ENCODE measurements at places on chromosomes 6 and 20.
A peak's percentile ranks its signal among the peaks of the same experiment; 100 is the strongest.

- DNase-seq: no peak
Measured at GRCh38 chr6:112305795-112306564, 41.1 kb upstream of the RFPL4B start.

GRCh38 chr20:41512624-41513023 is 105.6 kb downstream of the CHD6 start:
- DNase-seq: no peak

GRCh38 chr6:142902636-142903053 is 42.3 kb downstream of the HIVEP2 start:
- DNase-seq: peak; percentile 96

DNA sequence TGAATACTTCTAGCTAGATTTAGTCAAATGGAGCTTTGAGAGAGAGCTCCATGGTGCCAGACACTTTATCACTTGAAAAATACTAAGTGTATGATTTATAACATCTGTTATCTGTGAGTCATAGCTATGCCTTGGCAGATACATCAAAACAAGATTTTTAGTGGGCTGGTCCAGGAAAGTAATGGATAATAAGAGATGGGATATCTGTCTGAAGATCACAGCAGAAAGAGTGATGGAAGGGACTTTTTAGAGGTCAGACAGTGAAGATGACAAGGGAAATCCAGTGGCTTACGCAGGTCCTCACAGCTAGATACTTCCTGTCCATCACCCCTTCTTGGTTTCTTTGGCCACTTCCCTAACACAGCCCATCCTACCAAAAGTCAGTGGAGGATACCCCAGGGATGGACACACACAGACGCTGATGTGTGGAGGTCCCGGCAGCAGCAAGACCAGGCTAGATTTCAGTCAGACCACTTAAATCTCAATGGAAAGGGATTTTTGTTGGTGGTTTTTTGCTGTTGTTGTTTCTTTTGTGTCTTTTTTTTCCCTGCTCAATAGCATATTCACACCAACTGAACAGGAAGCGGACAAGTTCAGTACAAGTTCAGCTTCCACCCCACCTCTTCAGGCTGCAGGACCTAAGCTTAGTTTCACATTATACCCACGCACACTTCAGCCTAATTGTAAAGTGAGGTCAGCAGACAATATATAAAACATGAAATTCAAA is 209.3 kb downstream of the ALDH8A1 start:
- DNase-seq: no peak

DNA sequence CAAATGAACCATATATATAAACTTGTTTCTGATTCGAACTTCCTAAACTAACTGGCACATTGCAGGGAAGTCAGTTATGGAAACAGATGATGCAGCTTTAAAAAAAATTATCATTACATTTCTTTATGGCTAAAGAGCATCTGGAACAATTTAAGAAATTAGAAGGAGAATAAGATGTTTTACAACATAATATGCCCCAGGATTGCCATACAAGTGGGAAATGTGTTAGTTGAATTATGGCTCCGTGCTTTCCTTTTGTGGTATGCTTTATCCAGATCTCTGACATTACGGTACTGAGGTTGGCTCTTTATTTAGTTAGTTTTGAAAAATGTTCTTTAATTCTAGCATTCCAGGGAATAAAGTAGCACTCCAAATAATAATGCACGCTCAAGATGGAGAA is 343.0 kb upstream of the ZFP64 start:
- DNase-seq: no peak

- DNase-seq: no peak
Measured at GRCh38 chr6:74705451-74705850, 500.4 kb downstream of the COL12A1 start.

GRCh38 chr6:95280686-95281273 is 296.6 kb upstream of the MANEA start:
- DNase-seq: no peak

GRCh38 chr6:71457929-71458328 is 169.3 kb downstream of the OGFRL1 start:
- no peak for DNase-seq

- no peak for DNase-seq
Measured at GRCh38 chr6:33910594-33910993, 106.8 kb upstream of the MLN start.

DNA sequence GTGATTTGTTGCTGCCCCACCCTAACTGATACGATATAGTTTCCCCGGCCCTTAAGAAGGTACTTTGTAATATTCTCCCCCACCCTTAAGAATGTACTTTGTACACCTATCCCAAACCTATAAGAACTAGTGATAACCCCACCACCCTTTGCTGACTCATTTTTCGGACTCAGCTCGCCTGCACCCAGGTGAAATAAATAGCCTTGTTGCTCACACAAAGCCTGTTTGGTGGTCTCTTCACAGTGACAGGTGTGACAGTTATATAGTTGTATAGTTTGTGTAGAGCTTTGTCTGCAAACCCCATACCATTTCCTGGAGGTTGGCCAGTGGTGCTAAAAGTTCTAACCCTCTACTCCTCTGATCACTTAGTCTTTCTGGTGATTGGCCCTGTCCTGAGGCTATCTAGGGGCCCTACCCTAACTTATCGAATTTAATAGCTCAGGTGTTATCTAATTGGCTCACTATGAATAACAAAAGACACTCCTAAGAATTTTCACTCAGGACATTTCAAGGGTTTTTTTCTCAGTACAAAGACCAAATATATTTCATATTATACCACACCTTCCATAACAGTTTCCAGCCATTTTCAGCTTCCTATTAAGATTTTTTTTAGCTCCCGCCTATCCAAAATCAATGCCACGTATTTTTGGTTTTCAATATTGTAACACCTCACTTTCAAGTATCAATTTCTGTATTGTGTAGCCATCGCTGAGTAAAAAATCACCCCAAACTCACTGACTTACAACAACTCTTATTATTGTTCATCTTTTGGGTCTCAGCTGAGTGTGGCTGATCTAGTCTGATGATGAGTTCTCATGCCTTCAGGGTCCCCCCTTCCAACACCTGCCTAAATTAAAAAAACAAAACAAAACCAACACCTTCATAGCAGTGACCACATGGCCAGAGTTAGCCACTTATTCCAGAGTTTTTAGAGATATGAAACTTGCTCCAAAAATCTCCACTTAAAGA is 9.8 kb upstream of the BTN1A1 start:
- DNase-seq: no peak

- peak; percentile 4 for DNase-seq
Measured at GRCh38 chr6:138817799-138818198, 21.9 kb downstream of the ECT2L start.

DNA sequence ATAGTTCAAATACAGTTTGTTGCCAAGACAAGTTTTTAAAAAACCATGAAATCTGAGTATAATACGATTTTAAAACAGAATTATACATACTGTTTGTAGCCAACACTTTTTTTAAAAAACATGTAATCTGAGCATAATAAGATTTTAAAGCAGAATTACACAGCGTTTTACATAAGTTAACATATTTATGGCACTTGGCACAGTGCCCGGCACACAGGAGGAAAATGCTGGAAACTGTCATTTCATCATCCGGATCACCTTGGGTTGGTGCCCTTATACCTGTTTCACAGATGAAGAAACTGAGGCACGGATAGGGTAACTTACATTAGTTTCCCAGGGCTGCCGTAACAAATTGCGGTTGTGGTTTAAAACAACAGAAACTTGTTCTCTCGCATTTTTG is 193.0 kb downstream of the BMP7 start:
- no peak for DNase-seq

DNA sequence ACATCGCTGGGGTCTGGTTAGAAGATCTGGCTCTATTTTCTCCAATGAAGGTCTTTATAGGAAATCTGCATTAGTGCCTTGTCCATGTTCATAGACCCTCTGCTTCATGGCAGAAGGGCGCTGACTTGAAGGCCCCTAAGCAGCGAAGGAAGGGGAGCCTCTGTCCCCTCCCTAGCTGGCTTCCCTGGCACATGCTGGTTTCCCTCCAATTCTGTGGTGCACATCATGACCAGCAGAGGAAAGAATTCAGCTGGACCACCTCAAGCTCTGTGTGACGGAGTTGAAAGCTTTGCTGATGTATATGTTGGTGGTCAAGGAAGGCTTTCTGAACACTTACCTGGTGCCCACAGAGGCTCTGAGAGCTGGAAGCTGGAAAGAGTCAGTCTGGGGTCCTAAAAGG is 129.7 kb upstream of the MYLIP start:
- no peak for DNase-seq

DNA sequence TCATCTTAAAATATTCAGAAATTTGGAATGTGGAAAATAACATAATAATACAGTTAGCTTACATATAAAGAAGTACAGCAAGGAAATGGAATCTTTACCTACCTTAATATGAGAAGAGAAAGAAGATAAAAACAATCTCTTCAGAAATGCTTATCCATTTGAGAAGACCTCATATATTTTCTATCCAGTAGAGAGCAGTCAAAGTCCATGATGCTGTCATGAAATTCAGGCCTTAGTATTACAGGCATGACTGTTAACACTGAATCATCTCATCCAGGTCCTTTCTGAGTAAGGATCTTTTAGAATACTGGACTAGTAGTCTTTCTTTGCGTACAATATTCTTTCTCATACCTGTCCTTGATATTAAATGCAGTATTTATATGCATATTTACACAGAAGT is 713.4 kb downstream of the CD109 start:
- peak; percentile 53 for DNase-seq

GRCh38 chr6:167146135-167146534 is 11.6 kb downstream of the GPR31 start:
- DNase-seq: no peak

- no peak for DNase-seq
Measured at GRCh38 chr6:31652925-31653724, 664 bp upstream of the BAG6 start.

GRCh38 chr6:118697554-118697953 is 46.2 kb upstream of the CEP85L start:
- no peak for DNase-seq

DNA sequence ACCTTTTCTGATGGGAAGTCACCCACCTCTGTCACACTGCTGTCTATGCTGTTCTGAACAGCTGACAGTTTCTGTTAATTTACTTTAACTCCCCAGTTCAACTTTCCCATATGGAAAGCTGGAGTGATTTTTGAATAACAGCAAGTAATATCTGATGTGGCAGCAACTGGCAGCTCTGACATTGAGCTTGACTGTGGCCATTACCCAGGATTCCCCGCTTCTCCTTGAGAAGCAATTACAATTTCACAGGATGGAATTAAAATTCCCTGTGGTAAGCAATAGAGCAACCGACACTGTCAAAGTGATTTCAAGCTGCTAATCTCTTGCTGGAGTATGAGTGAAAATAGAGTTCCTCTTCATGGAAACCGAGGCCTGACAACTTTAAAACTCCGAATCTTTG is 348.1 kb upstream of the SOX4 start:
- no peak for DNase-seq

DNA sequence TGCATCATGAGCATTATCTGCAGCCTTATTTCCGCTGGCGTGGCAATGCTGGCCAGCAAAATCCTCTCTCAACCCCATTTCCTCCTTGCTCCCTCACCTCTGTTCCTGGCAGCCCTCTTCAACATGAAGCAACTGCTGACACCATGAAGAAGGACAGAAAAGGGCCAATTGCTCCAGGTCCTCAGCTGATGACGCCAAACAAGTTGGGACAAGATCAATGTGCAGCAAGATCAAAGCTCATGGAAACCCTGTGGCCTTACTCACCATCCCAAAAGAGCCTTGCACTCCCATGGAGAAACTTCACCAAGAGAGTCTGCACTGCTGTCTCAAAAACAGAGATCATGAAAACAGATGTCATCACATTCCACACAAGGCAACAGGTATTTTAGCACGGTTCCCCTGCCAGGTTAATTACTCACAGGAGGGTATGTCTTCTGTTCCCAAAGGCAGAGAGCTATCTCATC is 7.4 kb downstream of the GFOD1 start:
- no peak for DNase-seq

- DNase-seq: no peak
Measured at GRCh38 chr20:47544240-47544639, 42.6 kb downstream of the NCOA3 start.

- DNase-seq: no peak
Measured at GRCh38 chr20:43680981-43681380, 14.1 kb downstream of the MYBL2 start.

DNA sequence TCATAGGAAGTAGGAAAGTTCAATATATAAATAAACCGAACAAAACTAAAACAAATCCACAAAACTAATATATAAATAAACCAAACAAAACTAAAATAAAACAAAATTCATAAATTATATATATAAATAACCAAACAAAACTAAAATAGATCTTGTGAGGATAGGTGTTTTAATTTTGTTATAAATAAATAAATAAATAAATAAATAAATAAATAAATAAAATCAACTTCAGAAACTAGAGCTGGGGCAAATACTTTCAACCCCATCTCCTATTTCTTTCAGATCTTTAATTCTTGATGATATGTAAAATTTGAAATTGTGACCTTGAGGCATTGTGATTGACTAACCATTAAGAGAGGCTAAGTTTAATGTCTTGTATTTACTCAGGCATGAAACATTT is 416.1 kb downstream of the SAMD5 start:
- DNase-seq: no peak

- peak; percentile 98 for DNase-seq
Measured at GRCh38 chr20:58907320-58908137, 55.0 kb downstream of the GNAS start.

GRCh38 chr6:25583099-25583498 is 68.9 kb upstream of the SCGN start:
- no peak for DNase-seq

GRCh38 chr6:17167327-17167979 is 65.6 kb downstream of the STMND1 start:
- DNase-seq: no peak

DNA sequence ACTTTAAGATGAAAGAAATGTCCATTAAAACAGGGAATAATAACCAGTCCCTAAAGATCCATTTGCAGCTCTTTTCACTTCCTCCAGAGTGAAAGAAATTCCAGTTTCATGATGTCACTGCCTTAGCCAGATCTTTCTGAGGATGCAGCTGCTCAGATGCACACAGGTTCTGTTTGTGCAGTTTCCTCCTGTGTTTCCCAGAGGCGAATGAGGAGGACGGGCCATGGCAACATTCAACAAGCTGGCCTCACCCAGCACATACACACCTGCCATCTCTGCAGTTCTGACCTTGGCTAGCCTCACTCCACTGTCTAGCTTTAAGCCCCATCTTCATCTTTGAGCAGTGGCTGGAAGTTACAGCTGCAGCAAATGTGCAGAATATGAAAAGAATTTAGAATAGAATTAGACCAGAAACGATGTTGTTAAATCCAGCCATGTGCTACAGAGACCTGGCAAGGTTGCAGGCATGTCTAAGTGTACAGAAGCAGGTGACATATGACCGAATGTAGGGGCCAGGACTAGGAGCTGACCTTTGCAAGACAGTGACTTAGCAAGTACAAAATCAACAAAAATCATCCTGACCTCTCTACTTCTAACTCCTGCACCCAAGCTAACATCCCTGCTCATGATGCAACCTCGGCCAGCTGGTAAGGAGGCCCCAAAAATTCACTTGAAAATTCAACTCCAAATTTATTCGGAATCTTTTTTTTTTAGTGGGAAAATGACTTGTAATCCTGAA is 35.0 kb downstream of the FAM50B start:
- DNase-seq: peak; percentile 50

All from AG04450 (cell line).